ENCODE measurements at places on chromosomes 2 and 18.

DNA sequence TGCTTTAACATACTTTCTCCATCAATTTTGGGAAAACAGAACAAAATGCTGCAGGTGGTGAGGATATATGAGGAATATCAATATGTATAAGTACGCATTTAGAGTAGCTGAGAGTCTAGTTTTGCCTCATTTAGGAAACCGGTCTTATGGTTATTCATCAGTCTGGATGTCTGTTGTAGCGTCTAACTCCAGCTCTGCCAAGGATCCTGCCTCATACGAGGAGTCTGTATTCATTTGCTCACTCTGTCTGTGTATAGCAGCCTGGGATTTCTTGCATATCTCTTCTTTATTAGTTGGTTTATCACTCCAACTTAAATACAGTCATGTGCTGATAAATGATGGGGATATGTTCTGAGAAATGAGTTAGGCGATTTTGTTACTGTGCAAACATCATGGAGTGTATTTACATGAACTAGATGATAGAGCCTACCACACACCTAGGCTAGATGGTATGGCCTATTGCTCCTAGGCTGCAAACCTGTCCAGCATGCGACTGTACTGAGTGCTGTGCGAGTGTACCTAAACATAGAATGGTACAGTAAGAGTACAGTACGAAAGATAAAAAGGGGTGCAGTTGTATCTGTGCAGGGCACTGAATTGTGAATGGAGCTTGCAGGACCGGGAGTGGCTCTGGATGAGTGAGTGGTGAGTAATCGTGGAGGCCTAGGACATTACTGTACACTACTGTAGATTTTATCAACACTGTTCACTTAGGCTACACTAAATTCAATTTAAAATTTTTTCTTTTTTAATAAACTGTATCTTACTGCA lies 148.1 kb downstream of the ZNF407 start:
- no peak for DNase-seq

GRCh38 chr2:54586062-54586461 lies 129.9 kb downstream of the SPTBN1 start:
- DNase-seq: peak; percentile 31

DNA sequence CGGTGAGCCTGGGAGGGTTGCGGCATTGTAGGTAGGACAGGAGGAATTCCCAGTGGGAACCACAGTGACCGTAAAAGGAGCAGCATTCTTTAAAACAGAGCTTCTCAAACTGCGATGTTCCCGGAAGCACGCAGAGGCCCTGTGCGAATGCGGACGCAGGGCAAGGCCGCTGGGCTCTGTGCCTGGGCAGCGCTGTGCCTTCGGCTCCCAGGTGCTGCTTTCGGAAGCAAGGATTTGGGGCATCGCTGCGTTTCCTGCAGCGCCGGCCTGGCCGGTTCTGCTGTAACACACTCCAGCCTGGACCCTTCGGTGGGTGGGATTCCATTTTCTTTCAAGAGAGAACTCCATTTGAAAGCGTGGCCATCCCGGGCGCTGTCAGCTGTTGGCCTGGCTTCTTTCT lies 118.6 kb downstream of the PTGR3 start:
- DNase-seq: no peak

DNA sequence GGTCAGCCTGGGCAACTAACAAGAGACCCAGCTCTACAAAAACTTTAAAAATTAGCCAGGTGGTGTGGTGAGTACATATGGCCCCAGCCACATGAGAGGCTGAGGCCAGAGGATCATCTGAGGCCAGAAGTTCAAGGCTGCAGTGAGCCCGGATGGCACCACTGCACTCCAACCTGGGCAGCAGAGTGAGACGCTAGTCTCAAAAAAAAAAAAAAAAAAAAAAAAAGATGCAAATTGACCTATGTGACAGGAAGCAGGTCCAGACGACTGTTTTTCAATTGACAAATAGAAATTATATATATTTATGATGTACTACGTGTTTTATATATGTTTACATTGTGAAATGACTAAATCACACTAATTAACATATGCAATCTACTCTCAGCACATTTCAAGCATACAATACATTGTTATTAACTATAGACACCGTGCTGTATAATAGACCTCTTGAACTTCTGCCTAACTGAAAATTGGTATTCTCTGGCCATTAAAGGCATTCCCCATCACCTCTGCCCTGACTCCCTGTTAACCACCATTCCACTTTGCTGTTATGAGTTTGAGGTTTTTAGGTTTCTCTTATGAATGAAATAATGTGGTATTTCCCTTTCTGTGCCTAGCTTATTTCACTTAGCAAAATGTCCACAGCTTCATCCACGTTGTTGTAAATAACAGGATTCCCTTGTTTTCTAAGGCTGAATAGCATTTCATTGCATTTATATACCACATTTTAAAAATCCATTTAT lies 32.4 kb upstream of the MGAT4A start:
- no peak for DNase-seq

GRCh38 chr2:54403512-54404238 lies 52.5 kb upstream of the SPTBN1 start:
- DNase-seq: no peak

DNA sequence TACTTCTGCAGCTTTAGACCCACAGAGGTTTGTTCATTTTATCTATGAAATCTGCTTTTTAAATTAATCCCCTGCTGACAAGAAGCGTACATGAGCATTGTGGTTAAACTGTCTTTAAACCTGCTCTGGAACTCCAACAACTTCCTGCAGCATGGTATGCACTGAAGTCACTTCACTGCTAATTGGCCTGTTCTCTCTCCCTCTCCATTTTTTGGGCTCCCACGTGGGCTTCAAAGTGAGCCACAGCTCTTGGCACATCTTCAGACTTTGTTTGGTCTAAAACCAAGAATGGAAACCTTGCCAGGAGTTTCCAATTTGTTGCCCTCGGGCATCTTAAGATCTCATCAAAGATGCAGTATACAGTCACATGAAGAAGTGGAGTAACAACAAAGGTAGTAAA lies 311.4 kb downstream of the LRRTM1 start:
- no peak for DNase-seq

DNA sequence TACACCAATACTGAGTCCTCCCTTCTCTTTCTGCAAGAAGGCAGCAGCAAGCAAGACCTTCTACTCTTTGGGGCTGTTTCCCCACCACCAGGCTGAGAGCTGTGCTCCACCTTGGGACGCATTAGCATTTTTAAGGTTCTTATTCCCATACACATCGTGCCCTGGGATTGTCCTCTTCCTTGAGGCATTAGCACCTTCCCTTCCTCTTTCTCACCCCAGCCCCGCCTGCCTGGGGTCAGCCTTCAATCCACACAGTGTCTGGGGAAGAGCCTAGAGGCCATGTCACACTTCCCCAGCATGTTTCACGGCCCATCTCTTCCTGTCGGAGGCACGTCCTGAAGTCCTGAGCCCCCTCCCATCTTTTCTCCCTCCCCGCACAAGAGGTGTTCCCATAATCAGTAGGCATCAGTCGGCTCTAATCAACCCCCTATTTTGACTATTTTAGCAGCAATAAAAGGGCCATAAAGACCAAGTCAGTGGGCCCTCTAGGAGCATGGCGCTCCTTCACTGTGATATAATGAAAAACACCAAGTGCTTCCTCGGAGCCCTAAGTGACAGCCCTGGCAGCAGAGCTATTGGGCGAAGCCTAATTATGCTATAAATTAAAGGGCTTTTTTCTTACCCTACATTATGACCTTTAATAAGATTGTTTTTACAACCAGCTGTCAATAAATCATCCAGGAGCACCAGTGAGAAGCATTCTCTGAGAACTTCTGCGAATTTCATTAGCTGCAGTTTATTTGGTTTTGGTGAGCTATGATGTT lies 55.0 kb upstream of the PKDCC start:
- no peak for DNase-seq

- DNase-seq: no peak
These were observed 36.0 kb upstream of the NPAS2 start for GRCh38 chr2:100783987-100784386.

GRCh38 chr2:237886685-237887481 lies 27.5 kb downstream of the RAMP1 start:
- no peak for DNase-seq

DNA sequence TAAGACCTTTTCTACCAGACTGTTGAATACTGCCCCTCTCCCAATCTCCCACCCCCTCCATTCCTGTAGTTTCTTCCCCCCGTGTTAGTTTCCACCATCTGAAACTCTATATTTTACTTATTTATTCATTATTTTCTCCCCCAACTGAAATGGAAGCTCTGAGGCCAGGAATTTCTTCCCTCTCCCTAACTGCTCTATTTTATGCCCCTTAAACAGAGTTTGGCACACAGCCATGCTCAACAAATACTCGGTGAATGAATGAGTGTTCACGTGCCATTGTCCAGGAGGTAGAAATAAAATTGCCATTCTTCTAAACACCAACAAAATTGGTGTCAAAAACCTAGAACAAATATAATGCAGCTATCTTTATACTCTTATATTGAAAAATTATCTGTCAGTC lies 5.6 kb downstream of the ITGB1BP1 start:
- DNase-seq: no peak

GRCh38 chr2:61998426-61998825 lies 93.0 kb downstream of the COMMD1 start:
- no peak for DNase-seq

DNA sequence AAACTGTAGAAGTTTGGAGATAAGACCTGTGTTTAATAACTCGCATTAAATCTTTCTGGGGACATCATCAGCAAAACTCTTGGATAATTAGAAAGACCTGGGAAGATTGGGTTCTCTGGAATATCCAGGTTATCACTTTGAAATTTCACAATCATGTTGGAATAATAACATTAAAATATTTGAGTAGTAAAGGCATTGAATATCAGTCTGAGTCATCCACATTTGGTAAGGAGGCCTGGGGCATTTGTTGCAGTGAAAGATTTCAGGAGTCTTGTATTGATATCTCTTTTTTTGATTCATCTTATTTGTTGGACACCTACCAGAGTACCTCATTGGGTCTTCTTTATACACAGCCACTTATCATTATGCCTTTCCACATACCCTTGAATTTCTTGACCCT lies 95.9 kb downstream of the EPB41L5 start:
- DNase-seq: no peak

DNA sequence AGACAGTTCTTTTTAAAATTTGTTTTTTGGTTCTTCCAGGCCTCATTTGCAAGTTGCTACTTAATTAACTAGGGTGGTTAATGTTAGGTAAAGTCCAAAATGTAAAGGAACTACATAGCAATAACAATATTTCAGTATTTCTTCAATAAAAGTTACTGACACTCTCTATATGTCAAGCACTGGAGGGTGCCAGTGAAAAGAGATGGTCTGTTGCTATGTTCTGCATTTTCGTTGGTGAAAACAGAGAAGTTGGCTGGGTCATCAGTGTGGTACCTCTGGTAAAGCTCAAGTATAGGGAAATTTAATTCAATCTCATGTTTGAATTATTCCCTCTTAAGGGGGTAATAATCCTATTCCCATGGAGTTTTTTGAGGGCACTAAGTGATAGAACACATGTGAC lies 16.3 kb upstream of the SCN1A start:
- DNase-seq: no peak

DNA sequence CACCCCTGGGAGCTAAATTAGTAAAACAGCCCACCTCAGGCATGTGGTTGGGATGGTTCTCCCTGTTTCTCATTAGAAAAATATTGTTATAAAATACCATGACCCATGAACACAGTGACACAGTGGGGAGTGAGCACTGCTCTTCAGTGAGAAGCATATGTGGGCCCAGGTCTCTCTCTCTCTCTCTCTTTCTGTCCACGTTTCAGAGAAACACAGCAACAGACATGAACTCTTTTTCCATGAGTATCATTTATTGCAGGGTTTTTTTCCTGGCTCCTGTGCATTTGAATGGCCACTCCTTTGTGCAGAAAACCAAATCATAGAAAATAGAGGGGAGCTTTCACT lies 41.2 kb downstream of the CYRIA start:
- no peak for DNase-seq

GRCh38 chr2:241804326-241805229 lies 4.4 kb upstream of the NEU4 start:
- DNase-seq: no peak

- DNase-seq: no peak
These were observed 600.3 kb downstream of the CCDC85A start for GRCh38 chr2:56784046-56784445.

DNA sequence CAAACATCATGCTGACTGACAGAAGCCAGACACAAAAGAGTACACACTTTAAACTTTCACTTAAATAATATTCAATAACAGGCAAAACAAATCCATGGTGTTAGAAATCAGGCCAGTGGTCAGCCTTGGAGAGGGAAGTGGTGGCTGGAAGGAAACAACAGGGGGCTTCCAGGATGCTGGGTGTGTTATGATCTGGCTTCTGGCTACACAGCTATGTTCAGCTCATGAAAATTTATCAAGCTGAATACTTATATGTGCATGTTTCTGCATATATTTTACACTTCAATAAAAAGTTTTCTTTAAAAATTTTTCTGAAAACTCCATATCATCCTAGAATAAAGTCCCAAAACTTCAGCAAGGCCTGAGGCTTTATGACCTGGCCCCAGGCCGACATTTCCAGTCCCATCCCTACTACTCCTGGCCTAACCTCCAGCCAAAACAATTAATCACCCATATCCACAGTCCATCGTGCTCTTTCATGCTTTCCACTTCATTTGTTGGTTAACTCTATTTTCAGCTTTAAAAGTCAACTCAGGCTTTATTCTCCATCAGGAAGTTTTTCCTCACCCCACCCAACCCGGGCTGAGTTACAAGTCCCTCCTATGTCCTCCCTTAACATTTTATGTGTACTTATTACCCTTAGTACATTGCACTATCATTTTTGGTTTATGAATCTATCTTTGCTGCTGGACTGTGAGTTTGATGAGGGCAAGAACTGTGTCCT lies 27.9 kb upstream of the SPTBN1 start:
- DNase-seq: no peak

DNA sequence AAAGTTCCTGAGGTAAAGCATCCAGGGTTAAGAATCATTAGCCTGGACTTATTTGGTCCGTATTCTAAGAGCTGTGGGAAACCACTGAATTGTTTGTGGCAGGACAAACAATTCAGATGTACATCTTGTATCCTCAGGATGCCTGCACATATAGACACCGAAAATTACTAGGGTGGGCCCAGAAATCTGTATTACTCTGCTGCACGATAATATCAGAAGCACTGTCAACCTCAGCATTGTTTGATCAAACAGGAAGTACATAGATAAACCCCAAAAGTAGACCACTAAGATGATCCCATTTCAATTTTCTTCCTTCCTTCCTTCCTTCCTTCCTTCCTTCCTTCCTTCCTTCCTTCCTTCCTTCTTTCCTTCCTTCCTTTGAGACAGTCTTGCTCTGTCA lies 34.2 kb upstream of the SPRED2 start:
- no peak for DNase-seq

DNA sequence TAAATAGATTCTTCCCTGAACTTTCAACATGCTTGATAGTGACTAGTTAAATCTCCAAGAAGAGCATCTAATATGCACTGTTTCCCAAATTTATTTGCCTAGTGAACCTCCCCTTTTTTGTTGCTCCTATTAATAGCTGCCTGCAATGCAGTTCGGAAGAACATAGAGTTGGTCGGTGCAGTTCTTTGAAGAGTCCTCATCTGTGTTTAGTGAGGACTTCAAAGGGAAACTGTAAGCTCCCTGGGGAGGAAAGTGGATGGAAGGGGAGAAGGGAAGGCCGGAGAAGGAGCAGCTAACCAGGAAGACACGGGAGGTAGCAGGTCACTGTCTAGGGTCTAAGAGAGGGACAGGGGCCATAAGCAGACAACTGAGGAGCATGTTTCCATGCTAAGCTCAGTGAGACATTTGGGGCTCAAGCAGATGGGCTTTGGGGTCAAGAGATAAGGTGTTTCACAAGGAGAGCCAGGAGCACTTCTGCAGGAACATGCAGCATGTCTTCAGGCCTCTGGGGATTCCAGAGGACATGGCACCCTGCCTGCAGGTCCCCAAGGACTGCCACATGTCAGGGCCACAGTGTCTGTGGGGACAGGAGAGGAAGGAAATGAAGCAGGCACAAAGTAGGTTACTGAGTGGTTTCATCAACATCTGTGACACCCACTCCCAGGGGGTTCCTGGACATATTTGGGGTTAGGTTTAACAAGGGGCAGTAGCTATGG lies 48.7 kb upstream of the ANXA4 start:
- DNase-seq: no peak

Data from stimulated activated naive CD4-positive, alpha-beta T cell (primary cell).